GM04503 (cell line): ENCODE measurements at places on chromosomes 3 and 15.

- DNase-seq = no peak
These were observed 132.3 kb downstream of the FAM43A start for GRCh38 chr3:194817936-194818335.

DNA sequence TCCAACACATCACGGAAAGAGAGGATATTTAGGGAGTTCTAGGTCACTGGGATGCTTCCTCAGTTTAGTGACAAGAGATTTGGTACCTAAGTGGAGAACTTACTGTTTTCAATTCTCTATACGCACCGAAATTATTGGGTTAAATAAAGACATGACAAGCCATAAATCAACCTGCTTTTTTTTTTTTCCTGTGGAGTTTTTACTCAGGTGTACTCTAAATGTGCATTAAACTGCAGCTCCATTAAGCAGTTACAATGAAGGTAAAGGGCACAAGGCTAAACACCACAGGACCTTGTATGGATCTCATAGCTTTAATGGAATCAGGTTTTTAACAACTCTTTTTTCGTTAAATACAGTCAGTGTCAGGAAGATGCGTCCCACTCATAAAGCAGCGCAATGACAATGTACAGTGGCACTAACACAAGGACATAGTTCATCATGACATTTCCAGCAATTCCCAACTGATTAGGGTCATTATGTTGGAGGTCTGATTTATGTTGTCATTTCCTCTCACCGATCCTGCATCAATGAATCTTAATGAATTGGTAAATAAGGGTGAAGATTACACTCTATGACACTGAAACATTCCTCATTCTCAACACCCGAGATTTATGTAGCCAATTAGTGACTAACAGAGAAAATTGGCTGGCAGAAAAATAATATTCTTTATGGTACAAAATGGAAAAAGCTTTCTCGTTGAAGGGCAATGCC lies 355.2 kb downstream of the FOXP1 start:
- no peak for DNase-seq

DNA sequence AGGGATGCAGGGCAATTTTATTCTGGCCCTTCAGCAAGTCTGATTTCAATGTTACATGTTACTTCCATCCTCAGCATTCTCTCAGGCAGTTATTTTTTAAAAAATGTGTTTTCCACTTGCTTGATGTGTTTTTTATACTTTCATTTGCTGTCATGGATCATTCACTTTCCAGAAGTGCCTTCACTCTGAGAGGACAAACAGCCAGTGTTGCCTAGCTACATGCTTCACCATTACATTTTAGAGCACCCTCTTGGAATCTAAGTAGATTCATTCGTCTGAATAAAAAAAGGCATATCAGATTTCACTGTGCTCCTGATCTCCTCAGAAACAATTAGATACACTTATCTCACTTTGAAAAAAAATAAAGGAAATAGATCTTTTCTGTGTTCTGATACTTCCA lies 93.6 kb upstream of the POU1F1 start:
- no peak for DNase-seq

GRCh38 chr3:110576960-110577359 lies 494.7 kb upstream of the NECTIN3 start:
- DNase-seq = peak; percentile 98

- DNase-seq = no peak
These were observed 40.3 kb downstream of the WDR76 start for GRCh38 chr15:43867096-43867495.
